Right forelimb (tissue), 1 donor: ENCODE measurements at places on chromosomes 16 and 17.

DNA sequence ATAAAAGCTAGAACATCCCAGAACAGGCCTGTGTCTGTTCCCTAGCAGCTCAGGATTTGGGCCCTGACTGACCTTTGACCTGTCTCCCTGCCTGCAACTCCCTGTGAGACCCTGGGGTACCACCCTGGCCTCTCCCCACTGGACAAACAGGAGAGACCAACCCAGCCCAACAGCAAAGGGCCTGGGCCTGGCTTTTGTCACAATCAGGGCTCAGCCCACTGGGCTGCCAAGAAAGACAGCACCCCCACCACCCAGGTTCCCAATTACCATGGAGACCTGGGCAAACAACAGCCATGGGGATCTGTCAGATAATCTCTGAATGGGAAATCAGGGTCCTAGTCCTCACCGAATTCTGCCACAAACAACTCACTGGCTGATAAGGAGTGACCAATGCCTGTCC, 11.1 kb downstream of the PLLP start:
- no peak for DNase-seq

- DNase-seq = no peak
Observed at GRCh38 chr16:66318505-66318904, 48.0 kb upstream of the CDH5 start.

DNA sequence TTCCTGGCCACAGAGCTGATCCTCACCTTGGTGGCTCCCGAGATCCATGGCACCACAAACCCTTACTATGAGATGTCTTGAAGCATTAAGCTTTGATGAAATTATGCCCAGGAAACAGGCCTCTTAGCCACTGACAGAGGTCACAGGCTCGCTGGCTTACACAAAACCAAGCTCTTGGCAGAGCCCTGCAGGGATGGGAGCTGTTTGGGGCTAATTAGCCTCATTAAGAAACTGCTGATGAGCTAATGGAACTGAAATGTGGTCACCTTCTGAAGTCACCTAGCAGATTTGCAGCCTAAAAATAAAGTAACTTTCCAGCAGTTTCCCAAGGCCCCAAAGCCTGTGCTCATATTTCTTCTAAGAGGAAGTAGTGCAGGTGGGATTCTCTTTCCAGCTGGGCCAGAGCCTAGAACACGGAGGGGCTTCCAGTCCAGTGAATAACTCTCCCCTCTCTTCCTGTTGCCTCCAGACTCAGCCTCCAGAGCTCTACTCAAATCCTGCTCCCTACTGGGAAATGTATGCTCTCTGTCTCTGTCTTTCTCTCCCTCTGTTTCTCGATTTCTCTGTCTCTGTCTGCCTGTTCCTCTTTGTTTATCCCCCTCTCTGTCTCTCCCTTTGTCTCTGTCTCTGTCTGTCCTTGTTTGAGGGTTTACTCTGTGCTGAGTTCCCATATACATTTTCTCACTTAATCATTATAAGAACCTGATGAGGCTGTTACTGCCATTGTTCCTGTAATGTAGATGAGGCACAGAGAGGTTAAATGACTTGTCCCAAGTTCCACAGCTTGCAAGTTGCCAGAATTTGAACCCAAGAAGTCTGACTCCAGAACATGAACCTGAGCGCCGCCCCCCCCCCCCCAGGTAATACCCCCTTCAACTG, 338.9 kb downstream of the CA10 start:
- no peak for DNase-seq

- DNase-seq = no peak
Observed at GRCh38 chr17:77306048-77306789, 165.4 kb downstream of the SEC14L1 start.

DNA sequence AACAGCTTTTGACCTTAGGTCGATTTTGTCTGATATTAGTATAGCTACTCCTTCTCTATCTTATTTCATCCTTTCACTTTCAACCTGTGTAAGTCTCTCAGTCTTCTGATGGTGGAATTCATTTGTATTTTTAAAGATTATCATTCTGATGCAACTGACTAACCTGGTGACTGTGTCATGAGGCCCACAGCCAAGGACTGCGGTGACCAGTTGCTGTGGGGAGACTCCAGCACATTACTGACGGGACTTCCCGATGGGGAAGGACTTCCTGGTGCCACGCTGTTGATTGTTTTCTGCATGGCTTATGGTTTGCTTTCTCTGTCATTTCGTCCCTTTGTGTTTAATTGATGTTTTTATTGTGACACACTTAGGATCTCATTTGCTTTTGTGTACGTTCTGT, 34.2 kb downstream of the RMI2 start:
- no peak for DNase-seq

- DNase-seq = peak; percentile 83
Observed at GRCh38 chr17:39209317-39210092, 9.4 kb downstream of the RPL19 start.

DNA sequence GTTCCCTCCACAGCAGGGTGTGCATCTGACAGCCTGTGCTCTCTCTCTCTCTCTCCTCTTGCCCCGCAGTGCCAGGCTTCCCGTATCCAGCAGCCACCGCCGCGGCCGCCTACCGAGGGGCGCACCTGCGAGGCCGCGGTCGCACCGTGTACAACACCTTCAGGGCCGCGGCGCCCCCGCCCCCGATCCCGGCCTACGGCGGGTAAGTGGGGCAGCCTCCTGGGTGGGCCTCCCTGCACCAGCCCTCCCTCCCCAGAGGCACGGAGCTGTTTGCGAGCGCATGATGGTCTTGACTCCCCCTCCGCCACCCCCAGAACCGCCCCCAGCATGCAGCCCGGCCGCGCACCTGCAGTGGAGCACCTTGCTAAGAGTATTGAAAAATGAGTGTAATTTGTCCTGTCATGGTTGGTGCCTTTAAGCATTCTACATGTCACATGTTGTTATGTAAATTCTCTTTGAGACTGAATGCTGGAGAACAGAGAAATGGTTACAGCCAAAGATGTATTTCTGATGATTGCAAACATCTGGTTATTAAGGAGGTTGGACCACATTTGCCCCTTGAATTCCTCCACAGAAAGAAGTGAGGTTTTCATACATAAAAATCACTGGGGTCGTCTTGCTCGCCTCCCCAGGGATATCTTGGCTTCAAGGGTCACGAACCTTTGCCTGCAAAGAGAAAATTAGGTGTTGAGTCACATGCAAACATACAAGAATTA, 321.3 kb downstream of the RBFOX1 start:
- no peak for DNase-seq

DNA sequence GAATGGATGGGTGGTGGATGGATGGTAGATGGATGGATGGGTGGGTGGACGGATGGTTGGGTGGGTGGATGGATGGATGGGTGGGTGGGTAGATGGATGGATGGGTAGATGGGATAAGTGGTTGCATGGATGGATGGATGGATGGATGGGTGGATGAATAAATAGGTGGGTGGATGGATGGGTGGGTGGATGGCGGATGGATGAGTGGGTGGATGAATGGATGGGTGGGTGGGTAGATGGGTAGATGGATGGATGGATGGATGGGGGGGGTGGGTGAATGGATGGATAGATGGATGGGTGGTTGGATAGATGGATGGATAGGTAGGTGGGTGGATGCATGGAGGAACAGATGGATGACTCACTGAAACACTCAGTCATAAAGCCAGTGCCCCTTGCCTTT, 51.0 kb upstream of the FASN start:
- DNase-seq = no peak

- no peak for DNase-seq
Observed at GRCh38 chr16:89365044-89365467, 125.3 kb downstream of the ANKRD11 start.

DNA sequence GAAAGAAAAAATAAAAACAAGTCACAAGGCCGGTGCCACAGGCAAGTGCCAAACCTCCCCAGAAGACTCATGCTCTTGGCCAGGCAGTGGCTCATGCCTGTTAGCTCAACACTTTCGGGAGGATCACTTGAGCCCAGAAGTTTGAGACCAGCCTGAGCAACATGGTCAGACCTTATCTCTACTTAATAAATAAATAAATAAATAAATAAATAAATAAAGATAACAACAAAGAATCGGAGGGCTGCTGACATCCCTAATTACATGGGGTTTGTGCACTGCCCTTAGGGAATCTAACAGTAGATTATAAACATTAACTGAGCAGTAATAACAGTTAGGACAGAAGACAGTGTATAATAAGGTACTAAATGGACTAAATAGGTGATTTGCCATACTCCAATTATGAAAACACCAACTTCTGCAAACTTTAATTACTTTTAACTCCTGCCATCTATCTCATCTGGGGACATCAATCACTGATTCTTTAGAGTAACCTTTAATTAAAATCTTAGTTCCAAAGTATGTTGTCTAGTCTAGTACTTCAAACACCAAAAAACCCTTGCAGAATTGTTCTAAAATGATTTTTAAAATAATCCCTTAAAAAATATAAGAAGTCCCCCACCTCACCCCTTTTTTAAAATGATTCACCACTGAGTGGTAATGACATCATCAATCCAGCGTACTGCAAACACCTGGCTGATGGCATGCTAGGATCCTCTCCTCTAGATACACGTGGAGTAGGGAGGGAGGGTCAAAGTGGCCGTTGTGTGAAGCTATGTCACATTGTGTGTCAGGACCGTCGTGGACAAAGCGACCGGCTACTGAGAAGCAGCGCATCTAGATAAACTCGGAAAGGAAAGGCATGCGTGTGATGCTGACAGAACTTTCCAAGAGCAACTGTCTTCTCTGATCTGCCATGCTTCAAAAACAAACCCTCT, 28.5 kb downstream of the CYTH1 start:
- no peak for DNase-seq

DNA sequence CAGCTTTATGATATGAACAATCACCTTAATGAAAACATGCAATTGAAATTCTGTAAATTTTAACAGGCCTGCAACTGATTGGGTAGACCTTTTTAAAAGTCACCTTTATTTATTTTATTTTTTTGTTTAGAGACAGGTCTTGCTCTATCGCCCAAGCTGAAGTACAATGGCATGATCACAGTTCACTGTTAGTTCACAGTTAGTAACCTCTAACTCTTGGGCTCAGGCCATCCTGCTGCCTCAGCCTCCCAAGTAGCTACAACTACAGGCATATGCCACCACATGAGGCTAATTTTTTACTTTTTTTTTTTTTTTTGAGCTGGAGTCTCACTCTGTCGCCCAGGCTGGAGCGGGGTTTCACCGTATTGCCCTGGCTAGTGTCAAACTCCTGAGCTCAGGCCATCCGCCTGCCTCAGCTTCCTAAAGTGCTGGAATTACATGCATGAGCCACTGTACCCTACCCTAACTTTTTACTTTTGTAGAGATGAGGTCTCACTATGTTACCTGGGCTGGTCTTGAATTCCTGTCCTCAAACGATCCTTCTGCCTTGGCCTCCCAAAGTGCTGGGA, 28.0 kb downstream of the AP1G1 start:
- DNase-seq = no peak

DNA sequence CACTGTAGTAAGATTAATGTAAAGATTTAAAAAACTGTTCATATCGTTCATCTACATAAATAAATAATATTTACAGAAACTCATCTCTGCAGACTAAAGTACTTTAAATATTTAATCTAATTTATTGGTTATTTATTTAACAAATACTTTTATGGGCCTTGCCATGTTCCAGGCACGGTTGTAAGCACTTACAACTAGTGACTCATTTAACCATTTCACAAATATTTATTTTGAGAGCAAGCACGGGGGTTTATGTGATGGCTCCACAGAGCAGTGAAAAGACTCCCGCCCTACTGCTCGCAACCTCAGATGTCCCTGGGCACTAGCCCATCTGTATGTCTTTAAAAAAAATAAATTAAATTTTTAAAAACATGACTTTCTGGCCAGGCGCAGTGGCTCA, 575.9 kb downstream of the WWOX start:
- no peak for DNase-seq
